ENCODE measurements at places on chromosomes 3 and 15.

DNA sequence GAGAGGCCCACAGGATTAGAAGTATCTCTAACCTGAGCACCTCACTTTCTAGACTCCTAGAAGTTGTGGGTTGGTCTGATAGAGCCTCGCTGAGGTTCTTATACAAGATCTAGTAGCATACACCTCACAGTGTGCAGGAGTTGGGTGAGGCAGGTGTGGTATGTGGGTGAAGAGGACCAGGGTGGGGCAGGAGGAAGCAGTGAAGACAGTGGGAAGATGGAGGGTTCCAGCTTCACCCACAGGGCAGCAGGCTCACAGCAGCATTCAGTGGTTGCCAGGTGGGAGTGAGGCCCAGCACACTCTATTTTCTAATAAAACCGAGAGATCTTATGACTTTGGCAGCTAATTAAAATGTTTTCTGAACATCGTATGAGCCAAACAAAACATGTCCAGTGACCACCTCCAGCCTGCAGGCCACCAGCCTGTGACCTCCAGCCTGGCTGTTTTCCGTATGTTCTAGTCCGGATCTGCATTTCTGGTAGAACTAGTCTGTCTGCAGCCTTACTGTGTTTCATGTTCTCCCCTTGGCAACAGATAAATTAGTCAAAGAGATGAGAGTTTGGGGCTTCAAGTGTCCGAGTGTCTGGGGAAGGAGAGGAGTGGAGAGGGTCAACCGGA, 170.4 kb upstream of the CTDSPL start:
- no peak for DNase-seq

- DNase-seq, result peak; percentile 1
These were observed 90.7 kb downstream of the SCN11A start for GRCh38 chr3:38960953-38961622.

GRCh38 chr3:61980041-61980440, 393.3 kb downstream of the FEZF2 start:
- no peak for DNase-seq

- DNase-seq, result no peak
These were observed 111.0 kb downstream of the MECOM start for GRCh38 chr3:169552533-169552932.
